ENCODE measurements at places on chromosomes 11 and 22. TPM values are rescaled to one million over a fixed set of nuclear protein-coding genes. Genes with fewer than 3 reads are reported as not detected.

The MYOD1 gene
- total RNA-seq = not detected

The TPST2 gene
- total RNA-seq = 9.2 TPM

The CATSPERZ gene
- total RNA-seq = 0.73 TPM

The SCGB2A2 gene
- not detected for total RNA-seq

The PDGFB gene
- 1.4 TPM for total RNA-seq

The TMEM225 gene
- total RNA-seq = not detected

The CERK gene
- total RNA-seq = 40.3 TPM

GRCh38 chr22:41939981-41940831 lies 6.7 kb downstream of the CENPM start:
- no peak overlapping the region for H3K4me3 ChIP-seq
- DNase-seq = no peak
- H3K27me3 ChIP-seq = no peaks in the 10 kb centered on the region

GRCh38 chr22:49141761-49142160 lies 685.9 kb downstream of the BRD1 start:
- H3K4me3 ChIP-seq = no peak overlapping the region
- no peak for DNase-seq
- H3K27ac ChIP-seq = no peak overlapping the region
- H3K36me3 ChIP-seq = no peaks in the 10 kb centered on the region

DNA sequence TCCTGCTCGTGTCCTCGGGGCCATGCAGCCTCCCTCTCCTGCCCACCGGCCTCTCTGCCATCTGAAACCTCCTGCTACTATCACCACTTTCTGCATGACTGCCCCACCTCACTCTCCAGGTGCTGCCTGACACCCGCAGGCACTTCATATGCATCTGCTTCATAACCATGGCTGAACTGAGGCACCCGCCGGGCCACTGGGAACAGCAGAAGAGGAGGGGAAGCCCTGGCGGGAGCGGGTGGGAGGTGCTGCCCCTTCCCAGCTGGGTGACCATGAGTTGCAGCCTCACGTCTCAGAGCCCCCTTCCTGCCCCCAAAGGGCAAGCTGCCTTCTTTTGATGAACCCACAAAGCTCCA lies 21.7 kb upstream of the PICK1 start:
- peaks cover 80% of the 10 kb centered on the region for H3K4me1 ChIP-seq
- H3K36me3 ChIP-seq = no peaks in the 10 kb centered on the region
- DNase-seq = no peak
- H3K27me3 ChIP-seq = peaks cover 29% of the 10 kb centered on the region

DNA sequence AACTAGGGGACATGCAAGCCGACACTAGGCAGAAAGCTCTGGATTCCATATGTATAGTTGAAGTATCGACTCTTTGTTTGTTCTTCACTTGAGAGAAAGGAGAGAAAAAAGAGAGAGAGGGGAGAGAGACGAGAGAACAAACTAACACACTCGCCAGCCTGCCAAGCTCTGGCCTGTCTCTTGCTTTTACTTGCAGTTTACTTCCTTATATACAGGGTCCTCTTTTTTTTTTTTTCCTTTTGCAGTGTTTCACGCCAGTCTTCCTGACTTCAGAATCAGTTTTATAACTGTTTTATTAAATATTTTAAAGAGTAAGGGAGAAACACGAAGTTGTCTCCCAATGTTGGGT lies 19.9 kb downstream of the TEAD1 start:
- no peaks in the 10 kb centered on the region for H3K36me3 ChIP-seq
- peaks cover 73% of the 10 kb centered on the region for H3K4me1 ChIP-seq
- peak overlapping the region; percentile 94 for H3K27ac ChIP-seq
- H3K4me3 ChIP-seq = 0 out of 2 replicates have a peak overlapping the region, but pooled peaks have one; percentile 5

- no peak for DNase-seq
- no peak overlapping the region for H3K4me3 ChIP-seq
- H3K36me3 ChIP-seq = peaks cover 11% of the 10 kb centered on the region
- no peak overlapping the region for H3K27ac ChIP-seq
These were observed 5.7 kb downstream of the PRR5 start for GRCh38 chr22:44707752-44708151.

GRCh38 chr22:27380855-27381254 lies 420.7 kb downstream of the MN1 start:
- no peaks in the 10 kb centered on the region for H3K36me3 ChIP-seq
- DNase-seq = no peak
- no peaks in the 10 kb centered on the region for H3K4me1 ChIP-seq
- no peak overlapping the region for H3K4me3 ChIP-seq

DNA sequence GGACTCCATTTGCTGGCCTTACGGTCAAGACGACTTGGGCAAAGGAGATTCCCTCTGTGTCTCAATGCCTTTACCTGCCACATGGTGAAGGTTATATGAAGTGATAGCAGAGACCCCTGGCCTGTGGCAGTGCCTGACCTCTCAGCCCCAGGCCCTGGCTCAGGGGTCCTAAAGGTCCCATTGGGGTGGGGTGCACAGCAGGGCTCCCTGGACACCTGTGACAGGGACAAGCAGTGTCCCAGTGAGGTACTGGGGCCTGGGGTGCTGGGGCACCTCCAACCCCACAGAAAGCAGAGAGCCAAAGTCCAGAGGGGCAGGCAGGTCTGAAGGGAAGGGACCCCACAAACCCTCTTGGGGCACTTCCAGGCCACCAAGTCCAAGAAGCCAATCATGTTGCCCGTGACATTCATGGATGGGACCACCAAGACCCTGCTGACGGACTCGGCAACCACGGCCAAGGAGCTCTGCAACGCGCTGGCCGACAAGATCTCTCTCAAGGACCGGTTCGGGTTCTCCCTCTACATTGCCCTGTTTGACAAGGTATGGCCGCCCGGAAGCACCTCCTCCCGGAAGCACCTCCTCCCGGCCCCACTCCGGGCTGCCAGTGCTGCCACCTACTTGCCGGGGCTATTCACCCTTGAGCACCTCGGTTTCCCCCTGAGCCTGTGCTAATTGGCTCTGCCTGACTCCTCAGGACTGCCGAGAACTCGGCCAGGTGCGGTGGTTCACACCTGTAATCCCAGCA lies 62.5 kb downstream of the MYO7A start:
- H3K36me3 ChIP-seq = no peaks in the 10 kb centered on the region
- H3K4me3 ChIP-seq = no peak overlapping the region
- DNase-seq = no peak
- no peaks in the 10 kb centered on the region for H3K27me3 ChIP-seq

GRCh38 chr22:20589614-20590476 lies 82.4 kb downstream of the MED15 start:
- H3K36me3 ChIP-seq = peaks cover 22% of the 10 kb centered on the region
- no peak overlapping the region for H3K27ac ChIP-seq
- H3K4me1 ChIP-seq = peaks cover 11% of the 10 kb centered on the region
- H3K4me3 ChIP-seq = no peak overlapping the region
- peaks cover 3% of the 10 kb centered on the region for H3K27me3 ChIP-seq

DNA sequence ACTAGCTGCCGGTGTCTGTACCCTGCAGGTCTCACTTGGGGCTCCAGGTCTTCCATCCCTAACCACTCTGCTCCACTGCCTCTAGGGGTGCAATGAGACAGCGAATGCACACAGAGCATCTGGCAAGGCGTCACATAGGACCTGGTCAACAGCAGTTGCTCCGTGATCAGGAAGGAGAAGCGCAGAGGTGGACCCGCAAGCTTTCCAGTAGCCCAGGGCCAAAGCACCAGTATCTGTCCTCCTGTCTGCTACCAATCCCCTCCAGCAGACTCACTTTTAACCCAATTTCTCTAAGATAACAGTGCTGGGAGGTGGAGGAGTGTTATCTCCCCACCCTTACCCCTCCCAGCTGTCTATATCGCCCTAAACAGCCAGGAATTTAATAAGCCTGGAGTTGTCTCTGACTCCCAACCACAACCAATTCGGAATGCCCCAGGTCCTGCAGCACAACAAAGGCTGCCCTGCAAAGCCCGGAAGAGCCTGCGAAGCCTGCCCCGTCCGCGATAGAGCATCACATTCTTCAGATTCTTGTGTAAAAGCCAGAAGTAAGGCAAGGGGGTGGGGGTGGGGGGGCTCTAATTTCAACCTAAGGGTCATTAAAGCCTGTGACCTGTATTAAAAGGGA lies 19.3 kb downstream of the MYH9 start:
- DNase-seq = peak; percentile 72
- peaks cover 100% of the 10 kb centered on the region for H3K4me1 ChIP-seq
- peaks cover 6% of the 10 kb centered on the region for H3K36me3 ChIP-seq
- H3K27me3 ChIP-seq = no peaks in the 10 kb centered on the region
- H3K4me3 ChIP-seq = no peak overlapping the region

- DNase-seq = no peak
- H3K27ac ChIP-seq = no peak overlapping the region
- H3K36me3 ChIP-seq = no peaks in the 10 kb centered on the region
- H3K4me1 ChIP-seq = no peaks in the 10 kb centered on the region
These were observed 16.5 kb downstream of the NCAM1 start for GRCh38 chr11:112977755-112978154.

DNA sequence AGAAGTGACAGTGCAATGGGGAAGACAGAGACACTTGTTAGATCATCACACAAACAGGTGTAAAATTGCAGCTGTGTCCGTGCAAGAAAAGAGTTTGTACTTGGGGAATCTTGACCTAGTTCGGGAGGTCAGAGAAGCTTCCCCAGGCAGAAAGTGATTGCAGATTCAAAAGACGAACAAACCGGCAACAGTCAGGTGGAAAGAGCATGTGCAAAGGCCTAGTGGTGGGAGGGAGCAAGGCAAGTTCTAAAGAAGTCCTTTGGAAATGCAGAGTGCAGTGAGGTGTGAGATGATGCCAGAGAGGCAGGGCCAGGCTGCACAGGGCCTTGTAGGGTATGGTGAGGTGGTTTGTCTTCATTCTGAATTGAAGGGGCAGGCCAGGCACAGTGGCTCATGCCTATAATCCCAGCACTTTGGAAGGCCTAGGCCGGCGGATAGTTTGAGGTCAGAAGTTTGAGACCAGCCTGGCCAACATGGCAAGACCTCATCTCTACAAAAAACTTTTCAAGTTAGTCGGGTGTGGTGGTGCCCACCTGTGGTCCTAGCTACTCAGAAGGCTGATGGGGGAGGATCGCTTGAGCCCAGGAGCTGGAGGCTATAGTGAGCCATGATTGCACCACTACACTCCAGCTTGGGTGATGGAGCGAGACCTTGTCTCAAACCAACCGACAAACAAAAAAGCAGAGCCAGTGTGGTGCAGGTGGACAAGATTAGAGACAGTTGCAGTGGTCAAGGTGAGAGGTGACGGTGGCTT lies 1.9 kb upstream of the ESS2 start:
- no peak overlapping the region for H3K27ac ChIP-seq
- peak; percentile 25 for DNase-seq
- H3K36me3 ChIP-seq = peaks cover 2% of the 10 kb centered on the region
- H3K27me3 ChIP-seq = peaks cover 47% of the 10 kb centered on the region

DNA sequence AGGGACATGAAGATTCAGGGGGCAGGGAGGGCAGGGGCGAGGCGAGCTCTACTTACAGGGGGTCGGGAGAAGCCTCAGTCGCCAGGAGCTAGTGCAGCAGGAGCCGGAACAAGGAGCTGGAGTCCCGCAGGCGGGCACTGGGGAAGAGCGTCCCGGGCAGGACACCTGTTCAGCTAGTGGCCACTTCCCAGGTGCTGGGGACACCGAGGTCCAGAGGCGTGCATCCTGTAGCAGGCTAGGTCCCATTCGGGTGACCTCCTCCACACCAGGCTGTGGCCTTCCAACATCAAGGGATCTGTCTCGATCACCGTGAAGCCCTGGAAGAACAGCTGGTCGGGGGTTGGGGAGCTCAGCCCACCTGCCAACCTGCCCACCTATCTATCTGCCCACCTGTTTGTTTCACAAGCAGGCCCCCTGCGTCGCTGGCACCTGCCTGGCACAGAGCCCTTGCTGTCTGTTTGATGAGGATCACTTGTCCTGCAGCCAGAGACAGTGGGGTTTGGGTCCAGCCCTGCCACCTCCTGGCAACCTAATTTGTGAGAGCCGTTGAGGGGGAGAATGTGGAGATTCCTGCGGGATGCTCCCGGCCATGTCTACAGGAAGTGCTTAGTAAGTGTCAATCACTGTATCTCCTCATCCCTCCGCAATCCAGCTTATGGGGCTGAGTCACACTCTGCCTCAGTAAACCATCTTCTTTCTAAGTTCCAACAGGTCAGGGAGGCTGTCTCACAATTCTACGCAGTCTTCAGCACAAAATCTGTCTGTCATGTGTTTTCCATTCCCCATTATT lies 940.9 kb downstream of the BRD1 start:
- H3K36me3 ChIP-seq = no peaks in the 10 kb centered on the region
- H3K4me3 ChIP-seq = no peak overlapping the region
- H3K4me1 ChIP-seq = no peaks in the 10 kb centered on the region

DNA sequence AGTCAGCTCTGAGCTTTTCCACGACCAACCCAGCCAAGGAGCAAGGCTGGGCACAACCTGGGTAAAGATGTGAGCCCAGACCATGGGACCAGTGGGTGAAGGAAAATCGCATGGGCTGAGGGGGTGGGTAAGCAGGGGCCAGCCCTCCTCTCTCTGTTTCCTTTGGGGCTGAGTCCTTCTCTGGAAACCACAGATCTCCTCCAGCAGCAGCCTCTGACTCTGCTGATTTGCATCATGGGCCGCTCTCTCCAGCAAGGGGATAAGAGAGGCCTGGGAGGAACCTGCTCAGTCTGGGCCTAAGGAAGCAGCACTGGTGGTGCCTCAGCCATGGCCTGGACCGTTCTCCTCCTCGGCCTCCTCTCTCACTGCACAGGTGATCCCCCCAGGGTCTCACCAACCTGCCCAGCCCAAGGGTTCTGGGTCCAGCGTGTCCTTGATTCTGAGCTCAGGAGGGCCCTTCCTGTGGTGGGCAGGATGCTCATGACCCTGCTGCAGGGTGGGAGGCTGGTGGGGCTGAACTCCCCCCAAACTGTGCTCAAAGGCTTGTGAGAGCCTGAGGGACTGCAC lies 67.8 kb downstream of the GGTLC2 start:
- H3K4me1 ChIP-seq = no peaks in the 10 kb centered on the region
- no peak overlapping the region for H3K27ac ChIP-seq
- no peaks in the 10 kb centered on the region for H3K36me3 ChIP-seq
- H3K27me3 ChIP-seq = peaks cover 9% of the 10 kb centered on the region

DNA sequence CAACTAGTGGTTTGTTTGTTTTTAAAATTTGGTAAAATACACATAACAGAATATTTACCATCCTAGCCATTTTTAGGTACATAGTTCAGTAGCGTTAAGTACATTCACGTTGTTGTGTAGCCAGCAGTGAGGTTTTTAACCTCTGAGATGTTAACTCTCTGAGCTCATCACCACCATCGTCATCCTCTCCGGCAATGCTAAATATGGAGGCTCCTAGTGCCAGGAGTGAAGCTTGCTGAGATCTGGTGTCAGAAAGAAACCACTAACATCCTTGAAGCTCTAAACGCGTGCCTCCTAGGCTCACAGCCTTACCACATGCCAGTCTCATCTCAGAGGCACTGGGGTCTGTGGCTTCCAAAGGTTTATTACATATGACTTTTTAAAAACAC lies 330.2 kb upstream of the B3GAT1 start:
- peak; percentile 29 for DNase-seq
- H3K27me3 ChIP-seq = no peaks in the 10 kb centered on the region
- H3K4me3 ChIP-seq = no peak overlapping the region
- no peaks in the 10 kb centered on the region for H3K36me3 ChIP-seq
- peak overlapping the region; percentile 74 for H3K27ac ChIP-seq
- peaks cover 67% of the 10 kb centered on the region for H3K4me1 ChIP-seq

Measured in HepG2 (cell line).